ENCODE measurements at places on chromosomes 4 and X.

DNA sequence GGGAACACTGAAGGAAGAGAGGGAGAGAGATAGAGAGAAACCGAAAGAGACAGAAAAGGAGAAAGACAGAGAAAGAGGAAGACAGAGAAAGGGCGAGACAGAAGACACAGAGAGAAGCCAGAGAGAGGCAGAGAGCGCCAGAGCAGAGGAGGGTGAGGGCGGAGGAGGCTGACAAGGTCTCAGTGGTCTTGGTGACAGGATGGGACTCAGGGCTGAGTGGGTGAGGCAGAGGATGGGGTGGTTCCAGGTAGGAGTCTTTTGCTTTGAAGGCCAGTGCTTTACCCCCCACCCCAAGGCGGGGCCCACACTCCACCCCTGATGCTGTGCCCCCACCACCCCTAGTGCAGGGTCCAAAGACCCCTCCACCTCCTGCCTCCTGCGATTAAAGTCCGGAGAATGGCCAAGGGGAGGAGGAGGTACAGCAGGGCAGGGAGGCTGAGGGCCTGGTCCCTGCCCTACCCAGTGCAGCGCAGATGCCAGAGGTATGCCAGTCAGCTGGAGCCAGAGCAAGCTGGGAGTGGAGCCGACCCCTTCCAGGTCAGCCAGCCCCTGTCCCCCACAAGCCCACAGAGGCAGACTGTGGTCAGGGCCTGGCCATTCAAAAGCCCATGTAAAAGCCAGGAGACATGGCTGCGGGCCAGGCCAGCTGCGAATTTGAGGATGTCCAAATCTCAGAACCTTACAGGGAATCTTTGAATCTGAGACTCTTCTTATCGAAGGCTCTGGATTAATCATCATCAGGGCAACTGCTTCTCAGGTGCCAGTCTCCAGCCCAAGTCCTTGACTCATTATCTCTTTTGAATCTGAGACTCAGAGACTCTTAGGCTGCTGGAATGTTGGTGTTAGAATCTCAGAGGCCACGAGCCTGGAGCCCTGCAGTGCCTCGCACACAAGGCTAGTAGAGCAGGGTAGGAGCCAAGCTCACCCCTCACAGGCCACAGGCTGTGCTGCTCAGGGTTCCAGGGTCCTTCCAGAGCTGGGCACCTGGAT is 758 bp downstream of the IQSEC2 start:
- DNase-seq = no peak

- no peak for DNase-seq
These were observed 51.6 kb upstream of the HDAC8 start for GRCh38 chrX:72624194-72624593.

DNA sequence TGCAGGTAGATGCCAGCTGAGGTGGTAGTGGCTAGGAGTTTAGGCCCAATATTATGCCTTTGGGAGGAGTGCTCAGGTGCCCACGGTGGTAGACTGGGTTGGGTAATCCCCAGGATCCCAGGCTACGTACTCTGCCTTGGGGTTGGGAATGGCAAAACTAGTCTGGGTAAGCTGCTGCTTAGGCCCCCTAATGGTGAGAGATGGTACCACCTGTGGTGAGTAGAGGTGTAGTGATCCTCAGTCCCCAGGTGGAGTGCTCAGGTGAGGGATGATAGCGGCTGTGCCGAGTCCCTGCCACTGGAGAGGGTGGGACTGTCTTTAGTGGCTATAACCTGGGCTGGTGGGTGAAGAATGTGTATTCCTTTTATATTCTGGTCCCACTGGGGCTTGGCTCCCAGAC is 75.2 kb downstream of the IL1RAPL2 start:
- no peak for DNase-seq

- no peak for DNase-seq
These were observed 144.2 kb downstream of the PABPC4L start for GRCh38 chr4:134057356-134057755.

- DNase-seq = no peak
These were observed 330.9 kb downstream of the CXXC4 start for GRCh38 chr4:104163820-104164219.

DNA sequence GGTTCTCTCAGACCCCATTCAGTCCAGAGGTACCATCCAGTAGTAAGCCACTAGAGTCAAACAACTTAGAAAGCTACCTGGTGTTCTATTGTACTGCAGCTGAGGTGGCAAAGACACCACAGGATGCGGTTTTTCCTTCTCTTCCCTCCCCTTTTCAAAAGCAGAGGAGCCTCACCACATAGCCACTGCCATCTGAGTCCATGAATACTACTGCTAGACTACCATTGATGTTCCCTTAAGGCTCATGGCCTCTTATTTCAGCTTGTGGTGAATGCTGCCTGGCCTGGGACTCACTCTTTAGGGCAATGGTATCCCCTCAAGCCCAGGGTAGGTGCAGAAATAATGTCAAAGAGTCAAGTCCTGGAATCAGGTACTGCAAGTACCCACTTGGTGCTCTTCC is 41.8 kb upstream of the KLHL4 start:
- DNase-seq = no peak

GRCh38 chr4:53654300-53654758 is 63.0 kb upstream of the LNX1 start:
- DNase-seq = no peak

- DNase-seq = peak; percentile 57
These were observed 14.5 kb downstream of the SLC25A5 start for GRCh38 chrX:119482481-119483480.

GRCh38 chr4:73258436-73258685 is 237 bp downstream of the ANKRD17 start:
- no peak for DNase-seq

- DNase-seq = no peak
These were observed 5.9 kb downstream of the SPARCL1 start for GRCh38 chr4:87523307-87523706.

GRCh38 chrX:29470030-29470429 is 745.3 kb upstream of the MAGEB2 start:
- DNase-seq = no peak

- DNase-seq = no peak
These were observed 16.6 kb downstream of the LRPAP1 start for GRCh38 chr4:3515646-3516045.

- DNase-seq = no peak
These were observed 143.8 kb upstream of the OTUD4 start for GRCh38 chr4:145324161-145324560.

GRCh38 chr4:28226962-28227361 is 1366.3 kb downstream of the STIM2 start:
- DNase-seq = no peak

- DNase-seq = peak; percentile 34
These were observed 17.0 kb downstream of the PRKG2 start for GRCh38 chr4:81197864-81198524.

DNA sequence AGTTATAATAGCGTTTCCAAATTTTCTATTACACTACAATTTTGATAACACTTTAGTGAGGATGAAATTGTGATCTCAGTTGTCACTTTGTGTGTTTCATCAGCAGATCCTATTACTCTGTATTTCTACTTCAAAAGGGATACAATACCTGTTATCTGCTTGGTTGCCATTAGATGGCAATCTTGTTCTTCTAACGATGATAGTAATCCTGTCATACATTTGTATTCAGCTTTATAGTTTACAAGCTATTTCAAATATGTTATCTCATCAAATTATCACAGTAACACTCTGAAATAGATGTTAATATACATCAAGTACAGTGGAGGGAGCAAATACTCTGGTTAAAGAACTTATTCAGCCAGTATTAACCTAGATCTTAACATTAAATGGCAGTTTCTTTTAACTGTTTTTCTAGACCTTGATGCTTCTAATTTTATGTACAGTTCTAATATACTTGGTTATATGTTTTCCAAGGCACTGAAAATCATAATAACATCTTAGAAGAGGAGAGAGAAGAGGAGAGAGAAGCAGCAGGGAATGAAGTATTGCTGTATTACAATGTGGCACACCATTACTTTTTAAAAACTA is 292.0 kb downstream of the CCSER1 start:
- peak; percentile 70 for DNase-seq

DNA sequence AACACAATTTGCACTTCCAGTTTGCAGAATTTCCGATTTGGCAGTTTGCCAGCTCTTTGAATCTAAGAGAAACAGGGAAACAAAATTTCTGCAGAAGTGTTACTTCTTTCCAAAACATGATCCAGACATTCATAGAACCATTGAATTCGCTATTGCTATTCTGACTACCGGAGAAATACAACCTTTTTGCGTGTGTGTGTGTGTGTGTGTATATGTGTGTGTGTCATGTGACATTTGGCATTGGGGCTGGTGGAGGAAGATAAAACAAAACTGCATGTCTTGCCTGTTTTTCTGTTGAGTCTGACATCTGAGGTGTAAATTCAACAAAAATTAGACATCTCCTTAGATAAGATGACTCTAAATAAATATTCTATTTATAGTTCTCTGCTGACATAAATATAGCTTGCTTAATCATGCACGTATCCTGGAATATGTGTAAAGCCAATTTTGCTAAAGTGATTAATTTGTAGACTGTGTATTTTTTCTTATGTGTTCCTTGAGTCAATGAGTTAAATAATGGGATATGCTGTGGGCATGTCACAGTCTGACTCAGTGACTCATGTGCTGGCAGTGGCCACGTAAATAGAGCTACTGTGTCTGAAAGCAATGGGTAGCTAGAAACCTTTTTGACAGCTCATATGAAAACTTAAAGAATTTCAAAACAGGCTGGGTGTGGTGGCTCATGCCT is 98.9 kb downstream of the HPGD start:
- DNase-seq = no peak

- DNase-seq = no peak
These were observed 21.3 kb downstream of the FANCB start for GRCh38 chrX:14851526-14851925.

DNA sequence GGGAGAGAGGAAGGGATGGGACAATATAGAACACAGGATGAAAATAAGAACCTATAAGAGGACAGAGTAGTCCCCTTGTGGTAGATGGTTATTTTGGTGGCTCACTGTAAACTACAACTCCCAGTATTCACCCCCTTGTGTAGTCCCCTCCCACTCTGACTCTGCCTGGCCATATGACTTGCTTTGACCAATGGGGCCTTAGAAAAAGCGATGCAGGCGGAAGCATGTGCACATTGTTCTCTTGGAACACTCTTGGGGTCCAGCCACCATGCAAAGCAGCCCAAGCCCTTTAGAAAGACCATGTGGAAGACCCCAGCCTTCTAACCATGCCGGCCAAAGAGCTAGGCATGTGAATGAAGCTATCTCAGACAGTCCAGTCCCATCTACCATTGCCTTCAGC is 415.0 kb downstream of the BCOR start:
- no peak for DNase-seq

DNA sequence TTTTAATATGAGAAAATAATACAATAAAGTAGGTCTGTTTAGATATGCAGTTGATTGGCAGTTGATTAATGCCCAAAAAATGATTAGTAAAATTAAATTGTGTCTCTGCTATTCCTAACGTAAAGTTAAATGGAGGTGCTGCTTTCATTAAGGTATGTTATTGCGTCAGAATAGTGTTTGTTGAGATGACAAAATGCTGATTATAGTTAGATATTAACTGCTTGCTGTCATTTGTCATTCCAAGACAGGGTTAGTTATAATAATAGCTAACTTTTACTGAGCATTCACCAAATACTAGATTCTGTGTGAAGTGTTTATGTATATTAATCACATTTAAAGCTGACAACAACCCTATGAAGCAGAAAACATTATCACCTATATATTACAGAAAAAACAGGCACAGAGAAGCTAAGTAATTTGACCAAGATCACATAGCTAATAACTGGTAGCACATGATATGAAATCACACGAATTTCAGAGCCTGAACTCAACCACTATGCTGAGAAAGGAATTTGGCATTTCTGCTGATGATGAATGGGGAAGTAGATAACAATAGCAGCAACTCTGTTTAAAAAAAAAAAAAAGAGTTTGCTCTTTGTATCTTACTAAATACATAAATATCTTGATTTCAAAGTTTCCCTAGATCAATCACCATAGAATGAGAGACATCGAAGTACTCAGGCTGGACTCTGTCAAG is 59.7 kb upstream of the WDR44 start:
- no peak for DNase-seq

All from NCI-H1436 (cell line).